ENCODE measurements at places on chromosomes 1 and 21.

- DNase-seq, result peak; percentile 73
Measured at GRCh38 chr1:224203243-224204016, 20.4 kb downstream of the DEGS1 start.

DNA sequence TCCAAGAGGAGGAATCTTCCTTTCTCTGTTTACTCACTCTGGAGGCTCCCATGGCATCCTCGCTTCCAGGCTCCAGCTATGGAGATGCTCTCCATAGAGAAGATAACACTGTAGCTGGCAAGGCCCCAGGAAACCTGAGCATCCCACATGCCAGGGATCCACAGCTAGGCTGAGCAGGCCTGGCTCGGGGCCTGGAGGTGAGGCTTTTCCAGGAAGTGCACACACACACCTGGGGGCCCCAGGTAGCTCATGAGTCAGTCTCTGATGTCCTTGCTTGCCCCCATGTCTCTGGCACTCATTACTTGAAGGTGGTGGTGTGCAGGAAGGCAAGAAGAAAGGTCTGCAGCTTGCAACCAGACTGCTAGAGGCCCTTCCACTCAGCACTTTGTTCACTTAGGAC, 5.5 kb upstream of the LCE5A start:
- no peak for DNase-seq

GRCh38 chr1:194372266-194372665, 1185.9 kb upstream of the B3GALT2 start:
- no peak for DNase-seq

DNA sequence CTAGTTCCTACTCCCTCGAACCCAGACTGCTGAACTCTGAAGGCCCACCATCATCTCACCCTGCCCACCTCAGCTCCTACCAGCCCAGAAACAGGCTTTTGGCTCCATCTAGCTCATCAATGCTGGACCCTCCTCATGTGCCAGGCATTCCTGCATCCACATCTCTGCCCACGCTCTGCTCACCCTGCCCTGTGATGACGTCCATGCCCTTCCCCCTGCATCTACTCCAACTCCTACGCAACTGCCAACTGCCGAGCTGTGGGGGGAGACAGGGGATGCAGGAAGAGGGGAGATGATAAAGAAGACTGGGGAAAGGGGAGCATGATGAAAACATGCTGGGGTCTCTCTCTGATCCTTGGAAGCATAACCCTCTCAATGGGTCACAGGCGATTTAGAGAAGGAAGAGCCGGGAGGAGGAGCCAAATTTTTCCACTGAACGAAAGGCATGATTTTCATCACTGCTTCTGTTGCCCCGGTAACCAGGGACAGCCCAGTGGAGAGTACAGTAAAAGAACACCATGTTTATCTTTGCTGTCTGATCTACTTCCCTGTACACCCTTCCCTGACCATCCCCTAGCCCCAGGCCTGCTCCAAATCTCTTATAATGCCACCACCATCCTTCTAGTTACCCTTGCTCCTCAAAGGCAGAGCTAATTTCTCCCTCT, 44.3 kb downstream of the CD34 start:
- no peak for DNase-seq

GRCh38 chr1:147565189-147565980, 24.1 kb downstream of the BCL9 start:
- DNase-seq, result no peak

GRCh38 chr1:197096137-197096536, 29.1 kb upstream of the F13B start:
- no peak for DNase-seq

- no peak for DNase-seq
Measured at GRCh38 chr1:12215118-12215961, 14.5 kb upstream of the VPS13D start.

DNA sequence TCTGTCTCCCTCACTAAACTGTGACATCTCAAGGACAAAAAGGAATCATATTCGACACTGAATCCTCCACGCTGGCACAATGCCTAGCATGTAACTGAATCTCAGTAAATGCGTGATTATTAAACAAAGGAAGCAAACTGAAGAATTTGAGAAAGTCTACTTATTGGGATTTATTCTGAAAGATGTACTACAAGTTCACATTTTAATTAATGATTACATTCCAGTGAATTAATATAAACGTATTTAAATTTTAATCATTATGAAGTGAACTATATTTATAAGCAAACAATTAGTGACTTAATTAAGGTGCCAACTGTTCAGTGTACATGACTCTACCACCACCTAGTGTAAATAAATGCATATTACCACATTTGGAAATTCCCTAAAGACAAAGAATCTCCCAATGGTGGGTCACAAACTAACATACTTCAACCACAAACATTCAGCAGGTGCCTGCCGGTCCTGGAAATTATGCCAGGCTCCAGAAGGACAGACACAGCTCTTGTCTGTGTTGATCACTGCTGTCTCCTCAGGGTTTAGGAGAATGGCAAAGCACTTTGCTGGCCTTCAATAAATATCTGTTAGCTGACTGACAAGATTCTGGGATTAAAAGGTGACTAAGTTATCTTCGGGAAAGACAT, 56.3 kb downstream of the SMYD3 start:
- DNase-seq, result peak; percentile 22

DNA sequence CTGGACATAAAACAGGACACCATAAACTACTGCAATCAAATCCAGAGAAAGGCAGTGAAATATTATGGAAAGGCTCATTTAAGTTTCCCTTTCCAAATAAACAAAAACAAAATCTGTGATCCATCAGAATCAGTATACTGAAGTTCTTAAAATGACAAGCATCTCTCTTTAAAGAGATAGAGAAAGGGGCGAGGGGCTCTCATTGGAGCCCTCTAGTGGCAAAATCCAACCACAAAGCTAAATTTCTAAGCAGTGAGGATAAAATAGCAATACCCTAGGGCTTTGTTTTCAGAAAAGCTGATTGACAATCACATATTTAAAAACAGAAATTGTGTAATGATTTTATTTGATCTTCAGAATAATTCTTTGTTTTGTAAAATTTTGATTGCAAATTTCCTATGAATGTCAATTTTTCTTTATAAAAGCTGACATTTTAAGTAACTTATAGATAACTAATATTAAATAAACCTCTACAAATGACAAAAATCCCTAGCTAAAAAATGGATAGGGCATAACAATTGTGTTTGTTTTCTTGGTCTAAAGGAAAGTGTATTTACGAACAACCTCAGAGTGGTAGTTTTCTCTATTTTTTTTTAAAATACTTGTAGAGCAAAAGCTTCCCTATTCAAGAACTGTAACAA, 138.2 kb downstream of the COL24A1 start:
- peak; percentile 40 for DNase-seq

GRCh38 chr1:91885716-91886506, at the start of gene TGFBR3:
TGFBR3 (minus strand) TSS chr1:91886151; CDS start chr1:91861531, 24,620 bp downstream.
- DNase-seq, result no peak

DNA sequence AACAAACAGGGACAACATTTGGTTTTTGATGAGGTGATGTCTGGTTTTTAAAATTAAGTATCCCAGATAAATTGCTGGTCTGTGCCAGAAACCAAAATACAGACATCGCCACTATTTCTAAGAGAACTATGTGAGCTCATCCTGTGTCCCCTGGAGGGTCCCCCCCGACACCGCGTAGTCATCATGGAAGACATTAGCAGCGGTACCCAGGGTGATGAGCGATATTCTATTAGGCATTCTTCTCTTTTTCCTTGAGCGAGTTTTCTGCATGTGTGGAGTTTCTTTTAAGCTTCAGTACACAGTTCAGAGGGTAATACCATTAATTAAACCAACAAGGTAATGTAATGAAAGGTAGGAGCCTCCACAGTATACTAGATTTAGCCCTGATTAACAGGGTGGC, 26.5 kb downstream of the KAZN start:
- no peak for DNase-seq

DNA sequence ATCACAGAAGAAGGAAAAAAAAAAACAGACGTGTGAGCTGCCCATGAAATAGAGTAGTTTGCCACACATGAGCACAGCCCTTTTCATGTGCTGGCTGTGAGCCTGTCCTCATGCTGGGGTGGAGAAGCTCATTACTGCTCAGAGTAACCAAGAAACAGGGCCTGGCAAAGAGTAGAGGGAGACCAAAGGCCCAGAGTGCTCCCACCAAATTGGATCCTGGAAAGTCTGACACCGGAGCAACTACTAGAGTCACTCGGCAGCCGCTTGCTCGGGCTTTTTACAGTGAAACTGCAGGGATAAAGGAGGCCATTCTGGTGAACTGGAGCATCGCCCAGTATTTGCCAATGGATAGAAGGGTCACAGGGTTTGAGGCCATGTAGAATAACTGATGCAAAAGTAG, 64.4 kb upstream of the BARHL2 start:
- no peak for DNase-seq

- no peak for DNase-seq
Measured at GRCh38 chr1:197017558-197018146, 40.3 kb downstream of the CFHR5 start.

- DNase-seq, result no peak
Measured at GRCh38 chr21:45326169-45326851, 38.6 kb upstream of the POFUT2 start.

DNA sequence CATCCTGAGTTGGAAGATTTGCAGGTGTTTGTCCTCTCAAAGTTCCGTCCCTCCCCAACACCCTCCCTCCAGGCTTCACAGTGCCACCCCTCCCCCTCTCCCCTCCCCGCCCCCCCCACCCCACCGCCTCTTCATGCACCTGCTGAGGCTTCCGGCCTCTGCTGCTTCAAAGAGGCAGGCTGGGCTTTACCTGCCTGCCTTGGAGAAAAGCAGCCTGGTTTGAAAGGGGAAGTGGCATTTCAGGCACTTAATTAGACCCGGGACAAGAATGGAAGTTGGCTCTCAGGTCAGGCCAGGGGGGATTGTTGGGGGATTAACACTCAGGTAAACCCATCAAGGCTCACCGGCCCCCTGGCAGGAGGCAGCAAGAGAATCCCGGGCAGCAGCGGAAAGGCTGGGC, 21.1 kb downstream of the PAX7 start:
- DNase-seq, result peak; percentile 89

DNA sequence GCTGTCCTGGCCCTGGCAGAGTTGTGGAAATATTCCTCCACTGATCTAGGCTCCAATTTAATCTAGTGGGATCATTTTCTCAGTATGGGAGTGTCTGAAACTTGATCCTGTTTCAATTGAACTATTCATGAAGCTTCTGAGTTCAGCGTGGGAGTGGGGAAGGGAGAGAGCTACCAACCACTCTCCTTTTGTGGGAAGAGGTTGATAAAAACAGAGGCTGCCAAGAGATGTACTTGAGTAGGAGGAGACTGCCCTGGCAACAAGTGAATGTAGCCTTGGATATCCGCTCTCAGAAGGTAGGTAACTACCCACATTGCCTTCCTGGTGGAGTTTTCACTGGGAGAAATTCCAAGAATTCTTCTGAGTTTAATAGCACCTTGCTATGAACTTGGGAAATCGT, at the start of gene CTXND2:
CTXND2 (plus strand) TSS at position 119 of the 400 bp plus-strand sequence. CDS start 25,179 bp downstream, outside the sequence.
- DNase-seq, result no peak

DNA sequence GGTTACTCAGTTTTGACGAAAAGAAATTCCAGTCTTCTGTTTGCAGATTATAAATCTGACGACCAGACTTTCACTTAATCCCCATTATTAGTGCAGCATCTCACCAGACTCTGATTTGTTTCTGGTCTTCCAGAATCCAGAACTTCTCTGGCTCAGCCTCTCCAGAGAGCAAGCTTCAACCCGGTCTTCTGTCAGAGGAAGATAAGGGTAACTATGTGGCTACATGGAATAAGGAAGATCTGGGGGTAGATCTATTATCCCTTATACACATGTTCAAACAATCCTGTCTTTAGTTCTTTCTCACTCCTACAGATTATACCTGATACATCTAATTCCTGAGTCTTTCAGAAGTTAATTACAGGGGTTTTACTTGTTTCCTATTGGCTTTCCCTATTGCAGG, 9.9 kb downstream of the PHTF1 start:
- no peak for DNase-seq

DNA sequence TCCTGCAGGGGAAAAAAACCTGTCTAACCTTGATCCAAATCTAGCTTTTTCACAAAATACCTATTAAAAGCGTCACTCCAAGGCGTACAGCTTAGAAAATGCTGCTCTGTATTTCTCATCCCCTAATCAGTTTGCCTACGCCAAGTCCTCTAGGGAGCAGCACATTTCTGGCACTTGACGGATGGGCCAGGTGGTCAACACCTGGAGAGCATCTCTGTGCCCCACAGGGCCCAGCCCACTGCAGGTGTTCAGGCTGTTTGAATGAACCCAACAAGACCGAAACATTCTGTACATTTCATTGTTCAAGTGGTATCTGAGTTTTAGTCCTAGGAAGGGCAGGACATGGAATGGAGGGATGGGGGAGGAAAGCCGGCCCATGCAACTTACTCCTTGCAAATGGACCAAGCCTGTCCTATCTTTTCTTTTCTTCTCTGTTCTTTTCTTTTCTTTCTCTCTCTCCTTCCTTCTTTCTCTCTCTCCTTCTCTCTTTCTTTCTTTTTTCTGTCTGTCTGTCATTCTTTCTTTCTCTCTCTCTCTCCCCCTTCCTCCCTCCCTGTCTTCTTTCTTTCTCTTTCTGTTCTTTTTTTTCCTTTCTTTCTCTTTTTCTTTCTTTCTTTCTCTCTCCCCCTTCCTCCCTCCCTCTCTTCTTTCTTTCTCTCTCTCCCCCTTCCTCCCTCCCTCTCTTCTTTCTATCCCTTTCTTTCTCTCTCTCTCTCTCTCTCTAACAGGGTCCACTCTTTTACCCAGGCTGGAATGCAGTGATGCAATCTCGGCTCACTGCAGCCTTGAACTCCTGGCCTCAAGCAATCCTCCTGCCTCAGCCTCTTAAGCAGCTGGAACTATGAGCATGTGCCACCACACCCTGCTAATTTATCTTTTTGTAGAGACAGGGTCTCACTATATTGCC, 29.1 kb downstream of the IGFN1 start:
- DNase-seq, result peak; percentile 29

DNA sequence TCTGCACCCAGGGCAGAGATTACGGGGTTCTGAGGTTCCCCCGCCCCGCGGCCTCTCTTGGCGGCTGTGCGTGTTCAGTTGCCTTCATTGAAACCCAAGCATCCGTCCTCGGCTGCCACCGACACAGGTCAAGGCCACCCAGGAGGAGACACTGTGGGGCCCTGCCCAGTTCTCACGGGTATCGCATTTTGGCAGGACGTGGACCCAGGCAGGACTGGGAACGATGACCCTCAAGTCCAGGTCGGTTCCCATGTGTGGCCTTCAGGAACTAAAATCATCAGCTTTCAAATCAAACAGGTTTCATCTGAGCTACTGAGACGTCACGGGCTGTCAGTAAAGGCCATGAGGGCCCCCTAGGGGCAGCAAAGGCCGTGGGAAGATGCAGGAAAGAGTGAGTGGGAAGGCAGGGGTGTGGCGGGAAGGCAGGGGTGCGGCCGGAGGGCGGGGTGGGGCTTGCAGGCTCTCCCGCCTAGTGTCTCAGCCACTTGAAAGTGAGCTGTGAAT, 7.0 kb upstream of the C1orf174 start:
- DNase-seq, result peak; percentile 77

DNA sequence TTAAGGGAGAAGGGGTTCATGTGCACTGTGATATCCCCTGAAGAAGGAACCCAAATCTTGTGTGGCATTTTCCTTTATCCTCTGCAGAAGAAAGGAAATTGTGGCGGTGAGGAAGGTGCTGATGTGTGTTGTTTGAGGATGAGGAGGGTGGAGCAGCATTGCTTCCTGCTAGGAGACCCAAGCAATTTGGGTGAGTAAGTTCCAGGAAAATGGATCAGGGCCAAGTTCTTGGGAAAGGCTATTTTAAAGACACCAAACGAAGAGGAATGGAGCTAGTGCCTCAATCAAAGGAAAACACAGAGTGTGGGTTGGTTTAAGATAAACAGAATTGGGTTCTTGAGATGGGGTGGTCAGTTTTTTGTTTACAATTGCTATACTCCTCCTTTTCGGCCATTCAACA, 86.7 kb upstream of the MARK1 start:
- no peak for DNase-seq

- no peak for DNase-seq
Measured at GRCh38 chr1:220318673-220319072, 46.4 kb upstream of the RAB3GAP2 start.

Data from OCI-LY7 (cell line).